Activated T-cell treated with anti-CD3 and anti-CD28 coated beads, Interleukin-2, amount 50 U/mL, for 24 hours (primary cell): ENCODE measurements at places on chromosomes 5 and 9.

GRCh38 chr5:68849103-68849502 is 244.7 kb upstream of the SLC30A5 start:
- DNase-seq = no peak

DNA sequence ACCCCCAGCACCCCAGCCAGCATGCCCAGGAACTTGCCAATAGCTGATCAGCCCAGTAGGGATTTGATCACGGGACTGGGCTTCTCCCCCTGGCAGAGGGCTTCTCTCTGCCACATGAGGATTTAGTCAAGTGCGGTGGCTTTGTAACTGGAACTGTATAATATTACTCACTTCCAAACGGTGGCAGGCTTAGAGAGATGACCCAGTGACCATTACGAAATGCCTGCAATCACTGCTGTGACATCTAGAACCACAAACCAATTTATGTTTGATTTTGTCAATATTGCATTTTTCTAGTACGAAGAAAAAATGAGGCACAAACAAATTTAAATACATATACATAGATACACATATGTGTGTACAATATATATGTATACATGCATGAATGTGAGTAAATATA is 192.1 kb downstream of the ERCC6L2 start:
- no peak for DNase-seq

DNA sequence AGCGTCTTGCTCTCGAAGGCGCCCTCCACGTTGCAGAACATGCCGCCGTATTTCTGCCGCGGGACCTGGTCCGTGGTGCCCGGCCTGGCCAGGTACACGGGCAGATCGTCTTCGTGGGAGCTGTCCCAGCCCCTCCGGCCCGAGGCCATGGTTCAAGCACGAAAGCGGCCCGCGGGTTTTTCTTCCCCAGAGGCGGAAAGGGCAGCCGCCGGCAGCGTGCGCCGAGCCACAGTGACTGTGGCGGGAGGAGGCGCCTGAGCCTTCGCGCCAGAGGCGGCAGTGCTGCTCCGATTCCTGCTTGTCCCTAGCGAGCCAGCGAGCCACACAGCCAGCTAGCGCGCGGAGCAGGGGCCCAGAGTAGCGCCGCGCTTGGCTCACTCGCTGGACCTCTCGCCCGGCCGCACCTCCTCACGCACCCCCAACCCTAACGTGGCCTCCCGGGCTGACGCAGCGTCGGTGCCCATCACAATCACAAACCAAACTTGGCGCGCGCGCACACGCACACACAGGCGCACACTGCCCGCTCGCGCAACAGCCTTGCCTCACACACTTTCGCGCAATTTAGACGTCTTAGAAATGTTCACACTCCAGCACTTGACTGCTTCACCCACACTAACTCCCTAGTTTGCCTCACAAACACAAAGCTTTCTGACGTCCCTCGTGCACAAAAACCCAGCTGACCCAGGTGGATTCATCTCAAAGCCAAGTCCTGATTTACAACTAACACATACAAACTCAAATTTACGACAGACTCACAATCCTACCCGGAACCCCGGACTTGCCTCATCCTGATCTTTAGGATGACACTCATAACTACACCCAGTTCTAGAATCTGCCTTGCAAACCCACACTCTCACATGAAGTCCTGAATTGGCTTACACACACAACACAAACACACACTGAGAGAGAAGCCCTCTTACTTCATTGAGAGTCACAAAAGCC is at the start of gene DPYSL3:
DPYSL3 (minus strand) TSS at position 359 of the 942 bp plus-strand sequence; CDS start at position 149, 210 bp downstream.
- no peak for DNase-seq

- no peak for DNase-seq
Observed at GRCh38 chr9:132509928-132510874, 72.2 kb upstream of the BARHL1 start.

- no peak for DNase-seq
Observed at GRCh38 chr9:69317894-69318293, 7.1 kb upstream of the ENTREP1 start.

- no peak for DNase-seq
Observed at GRCh38 chr9:78130853-78131252, 99.2 kb upstream of the GNAQ start.

GRCh38 chr9:76181020-76181641 is 213.1 kb downstream of the RFK start:
- no peak for DNase-seq

GRCh38 chr9:125586172-125586511 is 120.9 kb downstream of the MAPKAP1 start:
- DNase-seq = no peak

- no peak for DNase-seq
Observed at GRCh38 chr5:22649074-22649473, 204.1 kb downstream of the CDH12 start.

GRCh38 chr5:150142959-150143349 is 12.7 kb downstream of the PDGFRB start:
- no peak for DNase-seq

GRCh38 chr5:145587710-145588109 is 247.4 kb downstream of the PRELID2 start:
- no peak for DNase-seq
